Thymus (tissue), 14 donors: ENCODE measurements at places on chromosomes 11 and 22.

DNA sequence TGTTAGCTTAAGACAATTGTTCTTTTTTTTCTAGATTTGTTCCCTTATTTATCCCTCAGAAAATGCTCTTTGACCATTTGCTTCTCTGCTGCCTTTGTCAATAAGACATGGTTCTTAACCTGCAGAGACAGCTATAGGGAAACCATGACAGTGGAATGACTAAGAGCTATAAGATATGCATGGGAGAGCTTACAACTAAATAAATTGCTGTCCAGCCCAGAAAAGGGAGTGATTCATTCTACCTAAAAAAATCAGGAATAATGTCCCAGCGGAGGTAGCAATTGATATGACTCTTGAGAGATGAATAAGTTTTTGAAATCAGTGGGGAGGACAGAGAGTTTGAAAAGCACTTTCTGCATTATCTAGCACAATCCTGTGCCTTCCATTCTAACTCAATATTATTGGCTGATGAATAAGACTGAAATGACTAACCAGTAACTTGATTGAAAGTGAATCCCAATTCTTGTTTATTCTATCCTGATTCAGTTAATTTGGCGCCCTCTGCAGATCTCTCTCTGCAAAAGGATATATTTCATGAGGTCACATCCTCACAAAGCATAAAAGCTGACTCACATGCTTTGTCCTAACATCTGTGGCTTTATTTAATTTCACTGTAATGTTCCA is 680.5 kb upstream of the API5 start:
- DNase-seq = no peak

DNA sequence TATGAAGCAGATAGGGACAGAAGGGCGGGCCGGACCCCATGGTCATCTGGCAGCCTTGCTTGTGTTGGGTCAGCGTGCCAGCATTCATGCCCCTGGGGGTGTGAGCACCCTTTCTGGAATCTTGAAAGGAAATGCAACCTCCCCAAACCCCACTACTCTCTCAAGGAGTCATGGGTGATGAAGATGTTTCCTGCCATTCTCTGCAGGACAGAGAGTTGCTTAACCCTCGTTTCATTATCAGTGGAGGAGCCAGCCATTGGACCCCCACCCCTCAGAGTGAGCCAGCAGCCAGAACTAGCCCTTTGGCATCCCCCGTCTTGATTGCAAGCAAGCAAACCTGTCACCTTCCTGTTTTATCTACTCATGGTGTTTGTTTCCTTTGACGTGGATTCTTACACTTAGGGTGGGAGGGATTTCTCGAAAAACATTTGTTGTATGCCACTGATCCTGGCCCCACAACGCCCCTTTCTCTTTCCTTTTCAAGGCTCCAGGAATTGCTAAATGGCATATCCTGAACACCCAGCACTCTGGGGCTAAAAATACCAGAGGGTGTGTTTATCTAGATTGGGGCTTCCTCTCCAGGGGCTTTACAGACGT is 258.3 kb downstream of the ETS1 start:
- no peak for DNase-seq

- DNase-seq = peak; percentile 7
Measured at GRCh38 chr11:129374081-129374992, 1.3 kb upstream of the BARX2 start.

DNA sequence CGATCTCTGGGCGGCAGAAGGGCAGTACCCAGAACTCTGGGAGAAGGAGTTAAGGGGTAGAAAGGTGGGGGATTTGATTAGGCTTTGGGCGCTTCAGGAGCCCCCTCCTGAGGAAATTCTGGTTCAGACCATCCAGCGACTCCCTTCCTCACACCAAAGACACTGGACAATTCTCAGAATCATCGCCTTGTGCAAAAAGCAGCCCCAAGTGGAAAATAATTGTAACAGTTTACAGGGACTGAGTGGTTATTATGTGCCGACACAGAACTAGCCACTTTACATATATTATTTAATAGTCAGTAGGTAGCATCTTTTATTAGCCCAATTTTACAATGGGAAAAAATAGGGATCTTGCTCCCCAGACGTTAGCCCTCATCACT is 662 bp upstream of the TRIM3 start:
- no peak for DNase-seq
